ENCODE measurements at places on chromosomes 1 and 21. TPM values are rescaled to one million over a fixed set of nuclear protein-coding genes. Genes with fewer than 3 reads are reported as not detected.

The ADPRS gene
- 22.9 TPM for total RNA-seq

The AMPD1 gene
- not detected for total RNA-seq

The SERTAD4 gene
- 3.2 TPM for total RNA-seq

The KDM5B gene
- 221 TPM for total RNA-seq

The UQCRHL gene
- 3.9 TPM for total RNA-seq

The KRTAP19-3 gene
- not detected for total RNA-seq

The OR2G6 gene
- total RNA-seq: not detected

The FAM131C gene
- 0.25 TPM for total RNA-seq

The COL6A1 gene
- total RNA-seq: 100 TPM

The AIM2 gene
- total RNA-seq: 2.1 TPM

GRCh38 chr1:19495799-19496526, 10.6 kb upstream of the CAPZB start:
- no peaks in the 10 kb centered on the region for H3K36me3 ChIP-seq
- no peaks in the 10 kb centered on the region for H3K4me1 ChIP-seq
- no peak overlapping the region for H3K4me3 ChIP-seq
- H3K27ac ChIP-seq: no peak overlapping the region
- DNase-seq: no peak
- H3K27me3 ChIP-seq: no peaks in the 10 kb centered on the region

GRCh38 chr21:42431196-42431595, 27.5 kb downstream of the UBASH3A start:
- no peaks in the 10 kb centered on the region for H3K27me3 ChIP-seq
- H3K36me3 ChIP-seq: no peaks in the 10 kb centered on the region

DNA sequence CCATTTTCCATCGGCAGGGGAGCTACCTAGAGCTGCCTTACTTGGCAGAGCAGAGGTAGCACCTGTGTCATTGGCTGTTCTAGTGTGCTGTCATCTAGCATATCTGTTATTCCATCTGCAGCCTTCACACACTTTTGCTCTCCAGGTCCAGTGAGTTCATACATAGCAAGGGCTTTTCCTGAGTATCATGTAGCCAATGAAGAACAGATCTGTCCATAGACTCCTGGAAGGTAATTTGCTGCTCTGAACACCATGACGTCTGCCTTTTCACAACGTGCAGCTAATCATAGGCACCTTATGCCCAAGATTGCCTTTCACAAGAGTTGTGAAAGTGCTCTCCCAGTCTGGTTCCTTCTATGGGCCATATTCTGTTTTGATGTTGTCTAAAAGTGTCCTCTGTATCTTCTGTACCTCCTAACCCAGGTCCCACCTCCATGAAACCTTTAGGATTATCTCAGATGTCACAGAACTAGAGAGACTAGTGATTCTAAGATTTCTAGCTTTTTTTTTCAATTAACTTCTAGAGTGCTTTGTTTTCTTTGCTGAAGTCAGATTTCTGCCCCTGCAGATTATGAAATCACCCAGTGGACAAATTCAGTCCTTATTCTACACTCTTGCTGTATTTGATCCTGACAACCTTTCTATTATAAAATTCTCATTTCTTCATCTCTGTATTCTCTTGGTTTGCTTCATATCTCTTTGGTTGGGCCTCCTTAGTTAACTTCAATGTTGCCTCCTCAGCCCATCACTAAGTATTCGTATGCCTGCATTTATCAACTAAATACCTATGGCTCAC, 134.8 kb downstream of the PBX1 start:
- no peaks in the 10 kb centered on the region for H3K4me1 ChIP-seq
- no peak overlapping the region for H3K27ac ChIP-seq
- peaks cover 10% of the 10 kb centered on the region for H3K36me3 ChIP-seq
- no peak for DNase-seq
- H3K4me3 ChIP-seq: no peak overlapping the region

- H3K27ac ChIP-seq: no peak overlapping the region
- no peak for DNase-seq
- no peak overlapping the region for H3K4me3 ChIP-seq
- H3K4me1 ChIP-seq: no peaks in the 10 kb centered on the region
These were observed 79.5 kb upstream of the SIPA1L2 start for GRCh38 chr1:232709386-232709785.

- H3K27ac ChIP-seq: no peak overlapping the region
- no peaks in the 10 kb centered on the region for H3K27me3 ChIP-seq
- no peak for DNase-seq
- no peaks in the 10 kb centered on the region for H3K4me1 ChIP-seq
These were observed 18.2 kb upstream of the PDC start for GRCh38 chr1:186479162-186479561.

DNA sequence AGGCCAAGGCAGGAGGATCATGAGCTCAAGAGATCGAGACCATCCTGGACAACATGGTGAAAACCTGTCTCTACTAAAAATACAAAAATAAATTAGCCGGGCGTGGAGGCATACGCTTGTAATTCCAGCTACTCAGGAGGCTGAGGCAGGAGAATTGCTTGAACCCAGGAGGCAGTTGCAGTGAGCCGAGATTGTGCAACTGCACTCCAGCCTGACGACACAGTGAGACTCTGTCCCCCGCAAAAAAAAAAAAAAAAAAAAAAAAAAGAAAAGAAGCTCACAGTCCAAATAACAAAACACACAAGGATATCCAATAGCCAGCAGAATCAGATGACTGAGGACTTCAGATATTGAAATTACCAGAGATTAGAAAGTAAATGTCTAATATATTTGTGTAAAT, 11.8 kb downstream of the AHCTF1 start:
- H3K27ac ChIP-seq: no peak overlapping the region
- no peak for DNase-seq
- no peaks in the 10 kb centered on the region for H3K4me1 ChIP-seq
- H3K4me3 ChIP-seq: no peak overlapping the region
- H3K36me3 ChIP-seq: peaks cover 6% of the 10 kb centered on the region

GRCh38 chr1:198156745-198157240, at the start of gene NEK7:
Gene NEK7, plus strand, starts transcription at chr1:198156998. Its CDS starts 75,583 bp downstream, at chr1:198232581.
- DNase-seq: peak; percentile 39
- H3K36me3 ChIP-seq: no peaks in the 10 kb centered on the region
- peaks cover 16% of the 10 kb centered on the region for H3K4me1 ChIP-seq
- peak within 1 kb of the TSS; percentile 58 for H3K4me3 ChIP-seq

- no peak overlapping the region for H3K4me3 ChIP-seq
- no peak overlapping the region for H3K27ac ChIP-seq
- H3K4me1 ChIP-seq: no peaks in the 10 kb centered on the region
- no peaks in the 10 kb centered on the region for H3K27me3 ChIP-seq
These were observed 96.4 kb downstream of the OBSCN start for GRCh38 chr1:228304225-228304624.

DNA sequence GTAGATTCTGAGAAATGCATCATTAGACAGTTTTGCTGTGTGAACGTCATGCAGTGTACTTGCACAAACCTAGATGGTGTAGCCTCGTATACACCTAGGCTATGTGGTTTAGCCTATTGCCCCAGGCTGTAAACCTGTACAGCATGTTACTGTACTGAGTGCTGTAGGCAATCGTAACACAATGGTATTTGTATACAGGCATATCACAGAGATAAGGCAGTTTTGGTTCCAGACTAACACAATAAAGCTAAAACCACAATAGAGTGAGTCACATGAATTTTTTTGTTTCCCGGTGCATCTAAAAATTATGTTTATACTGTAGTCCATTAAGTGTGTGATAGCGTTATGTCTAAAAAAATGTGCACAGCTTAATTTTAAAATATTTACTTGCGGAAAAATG, 6.9 kb downstream of the IL10RB start:
- no peak overlapping the region for H3K4me3 ChIP-seq
- no peaks in the 10 kb centered on the region for H3K36me3 ChIP-seq
- DNase-seq: no peak

DNA sequence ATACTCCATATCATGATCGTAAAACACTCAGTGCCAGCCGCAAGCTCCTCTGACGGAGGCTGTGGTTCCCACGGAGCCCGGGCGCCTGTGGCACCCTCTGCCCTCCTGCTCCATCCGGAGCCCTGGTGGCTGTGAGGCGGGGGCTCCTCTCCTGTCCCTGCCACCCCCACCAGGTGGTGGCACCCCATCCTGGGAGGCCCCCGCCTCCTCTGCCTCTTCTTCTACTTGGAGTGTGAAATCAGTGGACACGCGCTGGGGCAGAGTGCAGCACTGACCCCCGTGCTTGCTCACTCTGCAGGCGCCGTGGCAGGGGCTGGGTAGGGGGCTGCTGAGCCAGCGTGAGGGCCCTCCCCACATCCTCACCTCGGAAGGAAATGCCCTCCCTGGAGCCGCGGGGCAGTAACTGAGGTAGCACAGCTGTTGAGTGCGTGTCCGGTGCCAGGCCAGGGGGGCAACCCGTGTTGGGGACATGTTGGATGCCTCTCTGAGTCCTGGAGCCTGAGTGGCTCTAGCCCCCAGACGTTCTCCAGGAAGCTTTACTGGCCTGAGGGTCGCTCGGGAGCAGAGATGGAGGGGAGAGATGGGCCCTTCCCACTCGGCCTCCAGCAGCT, 58.7 kb upstream of the ABCG1 start:
- DNase-seq: no peak
- peaks cover 2% of the 10 kb centered on the region for H3K4me1 ChIP-seq
- H3K27me3 ChIP-seq: no peaks in the 10 kb centered on the region
- no peak overlapping the region for H3K27ac ChIP-seq
- no peak overlapping the region for H3K4me3 ChIP-seq
- no peaks in the 10 kb centered on the region for H3K36me3 ChIP-seq

GRCh38 chr1:117632269-117633067, 26.6 kb downstream of the TENT5C start:
- H3K27me3 ChIP-seq: no peaks in the 10 kb centered on the region
- H3K4me1 ChIP-seq: peaks cover 8% of the 10 kb centered on the region
- no peak overlapping the region for H3K27ac ChIP-seq
- H3K36me3 ChIP-seq: no peaks in the 10 kb centered on the region

DNA sequence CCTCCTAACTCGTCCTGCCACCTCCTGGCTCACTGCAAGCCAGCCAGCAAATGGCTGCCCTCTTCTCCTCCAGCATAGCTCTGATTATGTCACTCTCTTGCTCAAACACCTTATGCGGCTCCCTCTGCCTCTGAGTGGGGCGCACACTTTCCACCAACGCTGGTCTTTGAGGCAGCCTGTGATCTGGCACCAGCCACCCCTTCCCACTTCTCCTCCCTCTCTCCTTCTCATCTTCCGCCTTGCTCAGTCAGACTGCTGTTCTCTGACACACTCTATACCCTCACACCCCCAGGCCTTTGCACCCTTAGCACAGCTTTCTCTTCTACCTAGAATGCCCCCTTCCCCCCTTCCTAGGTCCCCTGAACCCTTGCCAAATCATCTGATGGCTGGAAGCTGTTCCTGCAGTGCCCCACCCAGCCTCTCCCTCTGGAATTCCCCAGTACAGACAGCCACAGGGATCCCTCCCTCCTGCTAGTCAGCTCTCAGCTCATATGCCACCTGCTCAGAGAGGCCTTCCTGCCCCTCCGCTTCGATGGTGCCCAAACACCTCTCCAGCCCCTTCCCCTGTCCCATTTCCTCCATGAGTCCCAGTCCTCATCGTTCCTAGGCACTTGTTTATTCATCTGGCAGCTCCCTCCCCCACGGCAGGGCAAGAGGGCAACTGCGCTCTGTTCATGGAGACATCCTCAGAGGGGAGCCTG, 21.7 kb upstream of the PEF1 start:
- H3K4me3 ChIP-seq: no peak overlapping the region
- H3K36me3 ChIP-seq: no peaks in the 10 kb centered on the region
- no peak for DNase-seq

GRCh38 chr1:31775210-31775999, 11.3 kb upstream of the ADGRB2 start:
- H3K4me1 ChIP-seq: peaks cover 14% of the 10 kb centered on the region
- H3K4me3 ChIP-seq: no peak overlapping the region
- H3K36me3 ChIP-seq: no peaks in the 10 kb centered on the region

DNA sequence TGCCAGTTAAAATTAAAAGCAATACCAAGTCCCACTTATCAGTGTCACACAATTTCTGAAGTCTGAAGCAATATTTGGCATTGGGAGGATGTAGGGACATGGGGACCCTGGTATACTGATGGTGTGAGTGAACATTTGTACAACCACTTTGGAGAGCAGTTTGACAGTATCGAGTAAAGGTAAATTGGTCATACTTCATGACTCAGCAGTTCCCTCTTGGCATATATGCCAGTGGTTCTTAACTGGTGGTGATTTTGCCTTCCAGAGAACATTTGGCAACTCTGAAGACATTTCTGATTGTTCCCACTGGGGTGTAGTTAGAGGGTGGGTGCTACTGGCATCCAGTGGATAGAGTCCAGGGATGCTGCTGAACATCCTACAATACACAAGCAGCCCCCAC, 19.7 kb downstream of the FMOD start:
- peaks cover 13% of the 10 kb centered on the region for H3K27me3 ChIP-seq
- H3K4me3 ChIP-seq: no peak overlapping the region
- no peak for DNase-seq
- no peaks in the 10 kb centered on the region for H3K36me3 ChIP-seq

DNA sequence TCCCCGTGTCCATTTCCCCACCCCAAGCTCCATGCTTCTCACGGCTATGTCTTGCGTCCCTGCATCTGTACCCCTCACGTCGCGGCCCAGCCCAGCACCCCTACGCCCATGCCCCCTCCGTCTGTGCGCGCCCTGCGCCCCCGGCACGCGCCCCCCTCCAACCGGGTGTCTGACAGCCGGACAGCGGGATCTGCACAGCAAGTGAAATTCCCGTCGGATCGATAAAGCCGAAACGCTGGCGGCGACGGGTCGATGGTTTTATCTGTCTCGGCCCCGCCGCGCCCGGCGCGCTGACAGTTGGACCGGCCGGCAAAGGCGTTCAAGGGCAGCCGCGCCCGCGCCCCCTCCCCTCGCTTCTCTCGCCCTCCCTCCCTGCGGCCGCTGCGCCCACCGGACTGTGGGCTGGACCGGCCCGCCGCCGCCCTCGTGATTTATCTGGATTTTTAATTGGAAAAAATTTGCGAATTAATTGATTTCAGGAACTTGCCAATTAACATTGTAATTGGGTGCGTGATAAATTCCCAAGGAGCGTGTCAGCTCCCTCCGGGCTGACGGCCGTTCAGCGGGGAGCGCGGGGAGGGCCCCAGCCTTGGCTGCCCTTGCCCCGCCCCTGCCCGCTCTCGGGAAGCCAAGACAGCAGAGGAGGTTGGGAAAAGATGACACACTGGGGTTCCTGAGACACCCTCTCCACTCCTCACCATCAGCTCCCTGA, 57.1 kb downstream of the TMEM53 start:
- no peak overlapping the region for H3K27ac ChIP-seq
- H3K27me3 ChIP-seq: peaks cover 4% of the 10 kb centered on the region
- H3K4me3 ChIP-seq: peak overlapping the region; percentile 34
- H3K4me1 ChIP-seq: no peaks in the 10 kb centered on the region
- no peaks in the 10 kb centered on the region for H3K36me3 ChIP-seq
- peak; percentile 69 for DNase-seq
